ENCODE measurements at places on chromosomes 5 and 9.

DNA sequence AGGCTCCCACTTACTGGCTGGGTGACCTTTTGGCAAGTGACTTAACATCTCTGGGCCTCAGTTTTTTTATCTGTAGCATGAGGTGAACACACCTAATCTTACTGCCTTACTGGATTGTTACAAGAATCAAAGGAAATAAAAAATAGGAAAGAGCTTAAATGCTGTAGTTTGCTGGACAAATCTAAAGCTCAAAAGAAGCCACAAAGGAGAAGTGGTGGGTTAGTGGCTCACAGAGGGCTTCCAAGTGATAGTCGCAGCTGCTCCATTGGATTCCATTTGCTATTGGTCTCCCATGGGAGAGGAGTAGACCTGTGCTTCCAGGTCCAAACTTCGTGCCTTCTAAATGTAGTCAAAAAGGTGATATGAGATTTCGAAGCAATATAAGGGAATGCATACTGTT is 123.6 kb downstream of the SEMA6A start:
- no peak for DNase-seq

DNA sequence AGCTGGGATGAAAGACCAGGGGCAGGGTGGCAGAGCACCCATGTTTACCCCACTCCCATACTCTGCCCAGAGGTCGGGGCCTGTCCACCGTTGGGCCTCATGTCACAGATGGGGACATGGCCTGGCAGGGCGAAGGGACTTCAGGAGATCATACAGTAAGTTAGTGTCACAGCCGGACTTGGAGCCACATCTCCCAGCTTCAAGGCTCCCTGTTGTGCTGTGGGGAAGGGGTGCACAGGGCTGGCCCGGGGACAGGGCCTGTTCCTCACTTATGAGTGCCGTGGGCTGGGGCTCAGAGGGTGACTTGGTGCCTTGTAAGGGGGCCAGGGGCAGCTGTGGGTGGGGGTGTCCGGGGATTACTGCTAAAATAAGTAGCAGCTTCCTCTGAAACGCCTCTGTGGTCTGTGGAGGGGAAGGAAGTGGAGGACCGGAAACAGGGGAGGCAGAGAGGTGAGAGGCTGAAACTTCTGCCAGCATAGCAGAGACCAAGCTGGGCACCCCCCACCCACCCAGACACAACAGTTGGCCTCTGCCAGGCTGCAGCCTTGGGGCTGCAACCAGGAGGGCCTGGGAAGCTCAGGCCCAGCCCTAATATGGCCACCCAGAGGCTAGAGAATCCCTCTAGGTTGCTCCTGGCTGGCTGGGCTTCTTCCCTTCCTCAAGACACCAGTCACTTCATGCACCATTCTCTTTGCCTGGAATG is 41.1 kb upstream of the NEK6 start:
- no peak for DNase-seq

DNA sequence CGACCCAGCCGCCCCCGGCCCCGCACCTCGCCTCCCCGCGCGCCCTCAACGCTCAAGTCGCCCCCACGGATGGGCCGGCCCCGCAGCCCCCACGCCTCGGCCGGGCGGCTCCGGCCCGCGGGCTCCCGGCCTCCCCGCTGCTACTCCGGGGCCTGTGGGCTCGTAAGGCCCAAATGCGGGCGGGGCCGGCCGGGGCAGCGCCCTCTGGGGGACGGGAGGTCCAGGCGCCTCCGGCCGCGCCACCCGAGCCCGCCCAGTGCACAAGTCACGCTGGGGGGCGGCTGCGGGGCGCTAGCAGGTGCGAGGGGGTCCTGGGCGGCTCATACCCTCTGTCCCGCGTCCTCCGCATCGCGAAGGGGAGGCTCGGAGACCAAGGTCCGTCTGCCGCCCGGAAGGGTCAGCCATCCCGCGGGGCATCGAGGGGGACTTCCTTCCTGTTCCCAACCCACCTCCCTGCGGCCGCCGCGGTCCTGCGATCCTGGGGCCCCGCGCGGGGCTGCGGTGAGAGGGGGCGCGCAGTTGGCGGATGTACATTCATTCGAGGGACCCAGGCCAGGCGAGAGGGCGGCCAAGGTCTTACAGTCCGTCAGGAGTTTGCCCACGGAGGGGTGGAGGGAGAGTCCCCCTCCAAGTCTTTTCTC is at the start of gene CIZ1:
Gene CIZ1, minus strand, starts transcription at position 167 of the 641 bp plus-strand sequence. CDS start 715 bp downstream, outside the sequence.
- DNase-seq = peak; percentile 77

- peak; percentile 98 for DNase-seq
Observed at GRCh38 chr5:73454379-73455036, 5.9 kb upstream of the FOXD1 start.

GRCh38 chr5:74993743-74994142 is 58.6 kb downstream of the GCNT4 start:
- DNase-seq = no peak

- no peak for DNase-seq
Observed at GRCh38 chr5:146209714-146210113, 6.3 kb downstream of the RBM27 start.

DNA sequence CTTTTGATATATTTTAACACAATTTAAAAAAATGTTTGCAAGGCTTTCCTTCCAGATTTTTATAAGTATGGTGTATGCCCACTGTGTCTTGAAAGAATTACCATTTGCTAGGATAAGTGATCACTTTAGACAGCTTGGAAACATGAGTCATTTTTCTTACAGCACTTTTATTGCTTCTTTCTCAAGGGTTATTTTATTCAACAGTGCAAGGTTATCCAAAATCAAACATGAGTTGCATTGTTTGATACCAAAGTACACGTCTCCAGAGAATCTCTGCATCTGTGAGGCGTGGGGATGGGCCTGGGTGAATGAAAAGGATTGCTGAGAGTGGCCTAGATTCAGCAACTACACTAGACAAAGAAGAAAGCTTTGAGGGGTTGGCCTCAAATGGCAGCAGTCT is 329.6 kb downstream of the ADAMTS6 start:
- no peak for DNase-seq

- no peak for DNase-seq
Observed at GRCh38 chr9:21751998-21752397, 50.4 kb upstream of the MTAP start.

DNA sequence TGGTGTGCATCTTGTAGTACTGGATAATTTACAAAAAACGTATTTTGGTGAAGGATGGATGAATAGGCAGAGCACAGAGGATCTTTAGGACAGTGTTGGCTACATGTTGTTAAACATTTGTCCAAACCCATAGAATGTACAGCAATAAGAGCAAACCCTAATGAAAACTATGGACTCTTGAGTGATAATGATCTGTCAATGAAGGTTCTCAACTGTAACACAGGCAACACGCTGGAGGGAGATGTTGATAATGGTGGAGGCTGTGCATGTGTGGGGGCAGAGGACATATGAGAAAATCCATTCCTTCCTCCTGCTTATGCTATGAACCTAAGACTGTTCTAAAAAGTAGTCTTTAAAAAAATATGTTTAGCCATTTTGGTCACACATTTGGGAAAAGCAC is 194.0 kb downstream of the FER start:
- DNase-seq = no peak

- DNase-seq = no peak
Observed at GRCh38 chr5:38600329-38601045, 44.0 kb upstream of the LIFR start.

DNA sequence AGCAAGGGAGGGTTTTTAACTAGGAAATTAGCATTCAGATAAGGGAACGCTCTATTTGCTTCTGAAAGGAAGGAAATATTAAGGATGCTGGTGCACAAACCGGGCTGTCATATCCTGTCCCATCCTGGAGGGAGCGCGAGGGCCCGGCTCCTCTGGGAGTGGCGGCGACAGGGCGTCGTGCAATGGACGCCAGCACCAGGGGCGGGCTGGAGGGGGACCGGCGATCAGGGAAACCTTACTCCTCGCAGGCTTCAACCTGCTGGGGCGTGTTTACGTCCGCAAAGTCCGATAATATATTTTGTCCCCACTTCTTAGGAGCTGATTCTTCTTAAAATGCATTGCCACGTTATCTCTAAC is 197.1 kb upstream of the TBCA start:
- no peak for DNase-seq

DNA sequence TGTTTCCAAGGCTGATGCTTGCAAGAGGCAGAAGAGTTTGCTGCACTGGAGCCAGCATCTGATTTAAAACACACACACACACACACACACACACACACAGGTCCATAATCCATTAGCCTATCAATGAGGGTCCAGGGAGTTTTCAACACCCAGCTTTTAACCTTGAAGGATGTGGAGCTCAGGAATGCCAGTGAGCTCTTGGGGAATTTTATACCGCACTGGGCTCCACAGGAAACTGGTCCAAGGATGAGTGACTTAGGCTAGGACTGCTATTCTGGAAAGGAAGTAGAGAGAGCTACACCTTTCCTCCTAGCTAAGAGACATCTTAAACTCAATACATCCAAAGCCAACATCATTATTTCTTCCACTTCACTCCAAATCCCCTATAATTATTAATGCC is 942 bp upstream of the NRG2 start:
- no peak for DNase-seq

DNA sequence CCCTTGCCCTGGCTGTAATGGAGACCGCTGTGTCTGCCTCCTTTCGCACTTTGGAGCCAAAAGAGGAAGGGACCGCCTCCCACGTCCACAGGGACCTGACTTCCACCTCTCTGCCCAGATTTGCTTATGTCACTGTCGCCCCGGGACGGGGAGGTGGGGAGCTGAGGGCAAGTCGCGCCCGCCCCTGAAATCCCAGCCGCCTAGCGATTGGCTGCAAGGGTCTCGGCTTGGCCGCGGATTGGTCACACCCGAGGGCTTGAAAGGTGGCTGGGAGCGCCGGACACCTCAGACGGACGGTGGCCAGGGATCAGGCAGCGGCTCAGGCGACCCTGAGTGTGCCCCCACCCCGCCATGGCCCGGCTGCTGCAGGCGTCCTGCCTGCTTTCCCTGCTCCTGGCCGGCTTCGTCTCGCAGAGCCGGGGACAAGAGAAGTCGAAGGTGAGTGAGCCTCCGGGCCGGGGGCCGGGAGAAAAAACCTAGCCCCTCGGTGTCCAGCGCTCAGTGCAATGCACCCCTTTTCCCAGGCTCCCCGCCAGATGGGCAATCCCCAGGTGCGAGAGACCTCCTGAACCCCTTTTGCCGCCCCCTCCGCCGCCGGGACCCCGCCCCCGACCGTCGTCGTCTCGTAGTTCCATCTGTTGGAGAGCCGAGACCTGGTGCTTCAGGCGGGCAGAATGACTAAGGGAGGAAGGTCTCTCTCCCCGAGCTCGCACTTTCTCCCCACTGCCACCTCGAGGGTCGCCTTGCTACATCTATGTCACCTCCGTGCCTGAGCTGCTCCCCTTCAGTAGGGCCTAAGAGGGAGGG is at the start of gene GPX3:
Gene GPX3, plus strand, starts transcription at position 288 of the 807 bp plus-strand sequence. Its CDS starts 64 bp downstream, at position 352.
- peak; percentile 13 for DNase-seq

DNA sequence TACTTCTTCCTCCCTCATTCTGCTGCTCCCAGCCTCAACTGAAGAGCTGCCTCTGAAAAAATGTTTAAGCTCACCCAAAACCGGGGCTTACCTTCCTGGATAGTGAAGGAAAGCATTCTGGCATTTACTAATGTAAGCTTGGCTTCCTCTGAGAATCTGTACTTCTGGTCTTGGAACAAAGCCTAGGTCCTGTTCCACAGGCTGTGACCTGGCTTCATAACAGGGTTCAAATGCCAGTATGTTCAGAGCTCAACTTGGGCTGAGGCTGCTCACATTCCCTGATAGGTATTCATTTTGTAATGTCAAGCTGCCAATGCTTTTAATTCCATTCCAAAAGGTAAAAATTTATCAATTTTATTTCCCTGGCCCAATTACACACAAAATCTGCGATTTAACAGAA is 411.7 kb upstream of the KCNN2 start:
- no peak for DNase-seq

DNA sequence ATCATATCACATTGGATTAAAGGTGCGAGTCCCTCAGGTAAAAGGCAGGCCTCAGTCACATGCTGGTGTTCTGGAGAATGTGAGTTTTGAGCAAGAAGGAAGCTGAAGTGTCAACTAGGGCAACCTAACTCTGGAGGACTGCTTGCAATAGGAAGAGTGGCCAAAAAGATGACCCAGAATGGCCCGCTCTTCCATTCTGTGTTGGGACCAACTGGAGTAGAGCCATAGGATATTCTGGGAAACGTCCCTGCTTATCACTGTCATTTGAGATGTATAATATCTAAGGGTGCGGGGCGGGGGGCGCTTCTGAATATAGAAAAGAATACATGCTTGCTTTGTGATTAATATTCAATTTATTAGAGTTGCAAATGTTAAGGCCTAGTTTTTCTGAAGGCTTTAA is 7.1 kb upstream of the TRIM7 start:
- no peak for DNase-seq

GRCh38 chr5:122870219-122870856 is 24.9 kb downstream of the SNX24 start:
- no peak for DNase-seq

- DNase-seq = no peak
Observed at GRCh38 chr5:169583101-169583423, 511 bp upstream of the SPDL1 start.

DNA sequence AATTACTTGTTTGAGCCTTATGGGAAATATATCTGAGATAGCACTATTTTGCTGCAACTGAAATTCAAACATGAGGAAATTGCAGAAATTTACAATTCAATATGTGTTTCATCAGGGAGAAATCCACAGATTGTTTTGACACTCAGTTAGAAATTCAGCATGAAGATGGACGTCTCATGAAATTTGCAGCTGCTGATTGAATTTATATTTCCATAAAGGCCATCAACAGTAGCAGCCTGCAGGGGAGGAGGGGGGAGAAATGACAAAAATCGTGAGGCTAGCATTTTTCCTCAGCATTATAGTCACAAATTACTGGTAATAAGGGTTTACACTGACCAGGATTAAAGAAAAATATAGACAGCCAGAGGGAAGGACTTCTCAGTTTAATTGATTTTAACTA is 81.0 kb downstream of the NDUFAF2 start:
- DNase-seq = peak; percentile 12

GRCh38 chr5:151213803-151214613 is 9.9 kb downstream of the CCDC69 start:
- DNase-seq = no peak

GRCh38 chr9:274406-274805 is 59.7 kb downstream of the DOCK8 start:
- DNase-seq = no peak

- no peak for DNase-seq
Observed at GRCh38 chr5:163825661-163826060, 320.2 kb downstream of the MAT2B start.

- no peak for DNase-seq
Observed at GRCh38 chr9:121838746-121839669, 187.6 kb downstream of the DAB2IP start.

- DNase-seq = no peak
Observed at GRCh38 chr9:32069169-32069813, 315.2 kb upstream of the ACO1 start.
